ENCODE measurements at places on chromosomes 4 and X.

DNA sequence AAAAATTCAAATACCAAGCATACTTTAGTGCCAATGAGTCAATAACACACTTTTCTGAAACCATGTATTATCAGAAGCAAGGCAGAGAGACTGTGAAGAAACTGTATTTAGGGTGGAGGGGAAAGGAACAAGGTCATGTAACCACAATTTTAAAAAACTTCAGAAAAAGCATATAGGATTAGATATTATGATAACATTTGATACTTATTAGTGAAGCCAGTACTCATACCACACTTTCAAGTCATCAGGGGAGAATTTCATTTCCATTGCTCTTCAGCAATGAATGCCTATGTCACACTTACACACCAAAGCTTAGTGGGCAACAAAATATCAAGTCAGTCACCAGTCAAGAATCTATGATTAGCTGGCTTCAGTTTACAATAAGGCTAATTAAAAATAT, 602.2 kb downstream of the IL15 start:
- no peak for DNase-seq

DNA sequence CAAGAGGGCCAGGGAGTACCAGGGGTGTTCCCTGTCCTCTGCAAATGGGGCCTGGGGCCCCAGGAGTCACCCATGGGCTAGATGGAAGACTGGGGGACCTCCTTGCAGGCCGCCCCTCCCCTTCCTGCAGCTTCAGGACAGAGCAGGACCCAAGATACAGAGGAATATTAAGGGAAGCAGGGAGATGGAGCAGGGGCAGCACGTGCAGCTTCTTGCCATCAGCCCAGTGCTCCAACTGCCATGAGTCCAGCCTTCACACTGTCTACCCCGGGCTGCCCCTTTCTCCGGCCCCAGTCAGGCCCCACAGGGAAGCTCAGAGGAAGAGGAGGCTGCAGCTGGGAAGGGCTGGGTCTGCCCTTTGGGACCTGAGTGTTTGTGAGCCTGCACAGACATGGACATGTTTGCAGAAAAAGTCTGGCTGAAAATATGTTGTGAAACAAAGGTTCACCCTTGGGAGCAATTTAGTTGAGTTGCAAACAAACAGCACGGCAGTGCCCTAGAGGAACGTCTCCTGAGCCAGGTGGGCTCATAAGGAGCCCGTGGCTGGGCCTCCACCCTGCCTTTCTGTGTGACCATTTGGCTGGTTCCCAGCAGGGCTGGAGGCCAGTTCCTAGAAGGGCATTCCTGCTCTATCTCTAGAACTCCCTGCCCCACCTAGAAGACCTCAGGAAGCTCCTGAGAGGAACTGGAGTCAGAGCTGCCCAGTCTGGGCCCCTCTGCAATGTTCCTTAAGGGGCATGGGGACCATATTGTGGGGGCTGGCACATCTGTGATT, 8.9 kb downstream of the FATE1 start:
- DNase-seq: no peak

GRCh38 chrX:20265726-20266681, 705 bp downstream of the RPS6KA3 start:
- DNase-seq: peak; percentile 60

GRCh38 chr4:3612281-3612680, 80.1 kb upstream of the LRPAP1 start:
- DNase-seq: no peak

DNA sequence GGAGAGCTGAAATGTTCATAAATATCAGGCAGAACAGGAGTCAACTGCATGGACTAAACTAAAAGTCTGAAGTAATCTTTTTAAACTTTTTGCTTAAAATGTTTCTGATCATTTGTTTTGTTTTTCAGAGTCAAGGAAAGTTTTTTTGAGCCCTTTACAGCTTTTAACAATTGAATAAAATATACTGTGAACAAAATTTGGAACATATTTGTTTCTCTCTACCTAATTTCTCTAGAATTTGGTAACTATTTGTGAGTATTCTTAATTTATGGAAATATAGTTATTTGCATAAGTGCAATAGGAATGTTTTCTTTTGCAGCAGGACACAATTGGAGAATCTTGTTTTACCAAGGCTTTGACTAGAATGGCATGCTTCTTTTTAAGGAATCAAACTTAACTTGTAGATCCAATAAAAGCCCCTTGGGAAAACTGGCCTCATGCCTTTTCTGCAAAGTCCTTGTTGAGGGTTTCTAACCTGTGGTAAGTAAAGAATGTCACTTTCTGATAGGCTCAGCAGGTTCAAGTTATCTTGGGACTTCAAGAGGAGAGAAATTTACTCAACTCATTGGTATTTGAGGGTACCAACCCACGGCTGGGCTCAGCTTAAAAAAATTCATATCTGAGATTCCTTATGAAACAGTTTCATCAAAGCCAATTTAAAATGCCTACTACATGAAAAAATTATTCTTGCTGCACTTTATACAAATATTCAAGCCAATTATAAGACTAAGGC, 91.5 kb downstream of the UPRT start:
- no peak for DNase-seq

- no peak for DNase-seq
Observed at GRCh38 chr4:185255868-185256267, 46.5 kb downstream of the SNX25 start.

DNA sequence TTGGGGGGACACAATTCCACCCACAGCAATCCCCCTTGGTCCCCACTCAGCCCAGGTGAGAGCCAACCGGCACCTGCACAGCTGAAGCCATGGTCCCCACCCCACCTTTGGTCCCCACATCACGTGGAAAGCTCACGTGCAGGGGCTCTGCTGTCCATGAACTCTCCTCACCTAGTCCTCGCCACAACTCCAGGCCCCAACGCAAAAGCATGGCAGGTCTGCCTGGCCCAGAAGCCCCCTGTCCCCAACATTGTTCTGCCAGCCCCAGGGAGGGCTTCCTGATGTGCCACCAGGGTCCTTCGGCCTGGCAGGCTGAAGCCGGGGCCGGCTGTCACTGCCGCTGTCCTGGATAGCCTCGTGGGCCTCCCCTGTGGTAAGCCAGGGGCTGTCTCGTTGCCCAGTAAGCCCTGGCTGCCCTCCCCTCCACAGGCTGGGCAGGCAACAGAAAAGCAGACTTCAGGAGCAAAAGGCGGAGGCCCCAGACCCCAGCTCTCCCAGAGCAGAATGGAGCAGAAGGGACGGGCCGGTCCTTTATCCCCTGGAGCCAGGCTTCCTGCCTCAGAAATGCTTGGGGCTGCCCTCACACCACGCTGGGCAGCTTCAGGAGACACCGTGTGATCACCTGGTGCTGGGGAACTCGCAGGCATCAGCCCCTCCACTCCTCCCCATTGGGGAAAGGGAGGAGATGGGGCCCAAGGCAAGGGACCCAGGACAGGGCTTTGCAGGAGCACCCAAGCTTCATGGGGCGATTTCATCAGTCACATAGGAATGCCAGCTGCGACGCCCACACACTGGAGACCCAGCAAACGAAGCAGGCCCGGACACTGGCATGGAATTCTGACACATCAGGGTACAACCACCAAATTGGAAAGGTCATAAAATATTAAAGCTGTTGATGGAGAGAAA, 103.7 kb downstream of the ADRA2C start:
- no peak for DNase-seq

DNA sequence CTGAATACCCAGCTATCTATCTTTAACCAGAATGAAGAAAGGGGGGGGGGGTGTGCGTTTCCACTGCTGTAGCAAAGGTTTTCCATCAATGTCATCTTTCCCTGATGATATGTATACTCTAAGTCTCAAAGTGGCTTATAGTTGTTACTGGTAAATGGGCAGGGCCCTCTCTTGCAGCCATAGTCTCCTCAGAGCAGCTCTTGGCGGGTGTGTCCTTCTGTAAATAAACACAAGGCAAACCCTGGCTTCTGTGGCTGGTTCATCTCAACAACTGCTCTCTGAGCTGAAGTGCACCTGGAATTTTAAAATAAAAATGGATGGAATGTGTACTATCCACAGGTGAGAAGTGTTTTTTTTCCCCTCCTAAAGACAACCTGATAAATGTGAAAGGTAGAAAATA, 57.5 kb upstream of the SCML1 start:
- DNase-seq: no peak

Measured in hematopoietic multipotent progenitor cell treated with erythropoietin and hydrocortisone succinate and interleukin-3 and kit ligand, for 4 days (in vitro differentiated cells).